ENCODE measurements at places on chromosomes 16 and 17.

GRCh38 chr16:20683812-20684211 is 13.7 kb downstream of the ACSM1 start:
- DNase-seq: no peak

DNA sequence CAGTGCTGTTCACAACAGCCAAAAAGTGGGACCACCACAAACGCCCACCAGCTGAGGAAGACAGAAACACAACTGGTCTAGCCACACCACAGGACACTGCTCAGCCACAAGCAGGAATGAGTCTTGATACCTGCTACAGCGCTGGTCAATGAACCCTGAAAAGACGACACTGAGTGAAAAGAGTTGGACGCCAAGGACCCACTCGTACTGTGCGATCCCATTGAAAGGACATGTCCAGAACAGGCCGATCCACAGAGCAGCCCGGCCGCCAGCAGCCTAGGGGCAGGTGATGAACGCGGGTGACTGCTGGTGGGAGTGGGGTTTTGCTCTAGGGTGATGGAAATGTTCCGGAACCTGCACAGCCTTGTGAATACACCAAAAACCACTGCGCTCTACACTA is 10.6 kb upstream of the SLC38A8 start:
- DNase-seq: no peak

- DNase-seq: no peak
Observed at GRCh38 chr16:79848719-79849118, 248.2 kb upstream of the MAF start.

DNA sequence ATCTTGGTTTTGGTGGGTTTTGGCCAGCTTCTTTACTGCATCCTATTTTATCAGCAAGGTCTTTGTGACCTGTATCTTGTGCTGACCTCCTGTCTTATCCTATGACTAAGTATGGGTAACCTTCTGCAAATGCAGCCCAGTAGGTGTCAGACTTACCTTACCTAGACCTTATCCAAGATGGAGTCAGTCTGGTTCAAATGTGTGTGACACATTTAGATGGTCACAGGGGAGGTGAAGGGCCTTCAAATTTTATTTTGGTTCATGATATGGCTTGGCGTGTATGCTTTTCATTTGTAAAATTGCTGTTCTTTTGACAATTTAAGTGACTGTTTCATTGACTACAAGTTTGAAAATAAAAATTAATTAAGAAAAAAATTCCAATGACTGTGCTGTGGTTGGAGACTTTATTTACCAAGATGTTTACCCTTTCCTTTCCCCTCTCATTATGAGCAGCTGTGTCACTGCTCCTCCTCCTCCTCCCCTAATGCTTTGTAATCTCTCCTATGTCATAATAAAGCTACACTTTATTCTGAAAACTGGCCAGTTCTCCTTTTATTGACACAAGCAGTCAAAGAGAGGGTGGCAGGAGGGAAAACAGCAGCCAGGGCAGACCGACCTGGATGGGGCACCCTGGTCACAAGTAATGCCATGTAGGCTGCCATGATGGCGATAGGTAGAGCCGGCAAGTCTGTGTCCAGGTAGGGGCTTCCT is 49.4 kb downstream of the TNFRSF13B start:
- DNase-seq: no peak

DNA sequence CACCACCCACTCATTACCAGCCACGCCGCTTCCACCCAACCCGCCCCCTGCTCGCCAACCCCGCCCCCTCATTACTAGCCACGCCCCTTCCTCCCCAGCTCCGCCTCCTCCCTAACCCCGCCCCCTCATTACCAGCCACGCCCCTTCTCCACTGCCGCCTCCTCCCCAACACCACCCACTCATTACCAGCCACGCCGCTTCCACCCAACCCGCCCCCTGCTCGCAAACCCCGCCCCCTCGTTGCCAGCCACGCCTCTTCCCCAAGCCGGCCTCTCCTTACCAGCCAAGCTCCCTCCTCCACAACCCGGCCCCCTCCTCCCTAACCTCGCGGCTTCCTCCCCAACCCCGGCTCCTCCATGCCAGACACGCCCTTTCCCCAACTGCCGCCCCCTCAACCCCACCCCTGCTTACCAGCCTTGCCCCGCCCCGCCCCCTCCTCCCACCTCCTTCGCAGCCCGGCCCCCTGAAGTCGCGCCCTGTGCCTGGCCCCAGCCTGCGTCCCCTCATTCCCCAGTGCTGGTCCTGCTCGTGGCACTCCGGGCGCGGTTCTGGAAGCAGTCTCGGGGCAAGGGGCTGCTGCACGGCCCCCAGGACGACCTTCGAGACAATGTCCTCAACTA is 7.3 kb downstream of the SLC22A31 start:
- DNase-seq: peak; percentile 71

- DNase-seq: no peak
Observed at GRCh38 chr16:25366078-25366477, 108.4 kb upstream of the ZKSCAN2 start.

GRCh38 chr16:64375391-64375980 is 746.4 kb downstream of the CDH11 start:
- DNase-seq: peak; percentile 7

- peak; percentile 22 for DNase-seq
Observed at GRCh38 chr17:34249478-34249877, 5.6 kb upstream of the CCL2 start.

GRCh38 chr17:49518346-49519078 is 23.4 kb downstream of the NGFR start:
- no peak for DNase-seq

DNA sequence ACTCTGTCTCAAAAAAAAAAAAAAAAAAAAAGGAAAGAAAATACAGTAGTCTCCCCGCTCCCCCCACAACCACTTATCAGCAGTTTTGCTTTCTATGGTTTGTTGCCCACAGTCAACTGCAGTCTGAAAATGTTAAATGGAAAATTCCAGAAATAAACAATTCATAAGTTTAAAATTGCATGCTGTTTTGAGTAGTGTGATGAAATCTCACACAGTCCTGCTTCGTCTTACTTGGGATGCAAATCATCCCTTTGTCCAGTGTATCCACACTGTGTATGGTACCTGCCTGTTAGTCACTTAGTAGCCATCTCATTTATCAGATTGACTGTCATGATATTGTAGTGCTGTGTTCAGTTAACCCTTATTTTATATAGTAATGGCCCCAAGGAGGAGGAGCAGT is 41.5 kb downstream of the NF1 start:
- no peak for DNase-seq

DNA sequence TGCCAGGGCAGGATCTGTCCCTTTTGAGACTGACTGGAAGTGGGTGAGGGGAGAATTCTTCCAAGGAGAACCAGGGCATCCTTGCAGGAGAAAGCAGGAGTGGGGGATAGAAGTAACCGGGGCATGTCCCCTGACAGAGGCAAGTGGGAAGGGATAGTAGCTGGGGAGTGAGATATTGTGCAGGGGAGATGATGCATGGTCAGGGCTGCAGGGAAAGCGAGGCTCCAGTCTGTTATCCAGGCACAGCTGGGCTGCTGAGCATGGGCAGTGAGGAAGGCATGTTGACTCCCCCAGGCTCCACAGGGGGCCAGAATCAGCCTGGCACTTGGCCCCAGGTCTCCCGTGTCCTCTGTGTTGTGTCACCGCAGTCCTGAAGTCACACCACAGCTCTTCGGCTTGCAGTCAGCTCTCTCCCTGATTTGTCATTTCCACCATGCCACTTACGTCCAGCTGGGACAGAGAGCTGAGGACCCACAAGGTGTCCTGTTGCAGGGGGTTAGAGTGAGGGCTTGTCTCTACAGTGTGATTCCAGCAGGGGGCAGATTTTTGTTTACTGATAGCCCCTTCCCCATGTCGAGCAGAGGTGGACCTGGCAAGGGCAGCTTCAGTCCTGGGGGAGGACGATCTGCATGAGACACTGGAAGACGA is 40.9 kb downstream of the B9D1 start:
- no peak for DNase-seq

DNA sequence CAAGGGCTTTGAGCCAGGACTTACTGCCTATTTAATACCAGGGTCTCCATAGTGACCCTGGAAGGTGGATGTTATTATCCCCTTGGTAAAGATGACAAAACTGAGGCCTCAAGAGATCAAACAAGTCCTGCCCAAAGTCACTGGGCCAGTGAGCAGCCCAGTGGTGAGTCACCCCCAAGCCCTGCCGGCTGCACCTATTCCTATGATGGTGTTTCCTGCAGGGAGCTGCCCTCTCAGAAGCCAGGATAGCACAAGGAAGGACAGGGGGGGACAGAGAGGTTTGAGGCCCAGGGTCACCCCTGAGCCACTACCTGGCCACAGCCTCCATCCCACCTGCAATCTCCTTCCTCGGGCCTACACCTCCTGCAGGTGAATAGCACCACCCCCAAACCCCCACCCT is 90.9 kb downstream of the SDK2 start:
- DNase-seq: peak; percentile 35

- DNase-seq: no peak
Observed at GRCh38 chr17:40103071-40103661, 2.8 kb upstream of the NR1D1 start.

DNA sequence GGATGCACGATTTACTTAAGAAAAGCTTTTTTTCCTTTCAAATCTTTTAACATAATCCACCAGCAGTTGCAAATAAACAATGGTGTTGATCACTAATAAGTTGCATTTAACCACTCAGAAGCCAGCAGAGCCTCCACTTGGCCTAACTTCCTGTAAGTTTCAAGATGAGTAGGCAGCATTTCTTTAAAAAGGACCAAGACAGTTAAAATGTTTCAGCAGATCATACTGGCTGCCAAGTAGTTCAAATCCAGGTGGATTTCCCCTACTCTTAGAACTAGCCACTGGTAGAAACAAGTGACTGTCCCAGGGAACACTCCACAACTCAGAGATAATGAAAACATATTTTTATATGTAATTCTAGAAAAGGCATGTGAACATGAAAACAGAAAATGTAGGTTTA is 17.0 kb upstream of the RFFL start:
- no peak for DNase-seq

- no peak for DNase-seq
Observed at GRCh38 chr17:80870401-80870800, 121.2 kb upstream of the CHMP6 start.

- no peak for DNase-seq
Observed at GRCh38 chr16:67766291-67766690, 40.1 kb downstream of the RANBP10 start.

- no peak for DNase-seq
Observed at GRCh38 chr16:72104905-72105304, 11.3 kb downstream of the DHX38 start.

GRCh38 chr16:21684199-21684598 is 20.4 kb downstream of the OTOA start:
- no peak for DNase-seq

DNA sequence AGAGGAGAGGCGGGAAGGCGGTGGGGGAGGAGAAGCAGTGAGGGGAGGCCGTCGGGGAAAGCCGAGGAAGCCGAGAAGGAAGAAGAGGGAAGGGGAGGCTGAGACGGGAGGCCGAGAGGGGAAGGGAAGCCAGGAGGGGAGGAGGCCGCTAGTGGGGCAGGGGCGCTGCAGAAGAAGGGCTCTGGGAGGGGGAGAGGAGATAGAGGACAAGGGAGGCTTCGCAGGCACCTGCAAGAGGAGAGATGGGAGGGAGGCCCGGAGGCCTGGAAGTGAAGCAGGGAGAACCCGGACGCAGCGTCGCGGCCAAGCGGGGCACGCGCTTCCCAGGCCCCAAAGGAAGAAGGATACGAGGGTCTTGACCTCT is 2.3 kb downstream of the C17orf58 start:
- DNase-seq: no peak

DNA sequence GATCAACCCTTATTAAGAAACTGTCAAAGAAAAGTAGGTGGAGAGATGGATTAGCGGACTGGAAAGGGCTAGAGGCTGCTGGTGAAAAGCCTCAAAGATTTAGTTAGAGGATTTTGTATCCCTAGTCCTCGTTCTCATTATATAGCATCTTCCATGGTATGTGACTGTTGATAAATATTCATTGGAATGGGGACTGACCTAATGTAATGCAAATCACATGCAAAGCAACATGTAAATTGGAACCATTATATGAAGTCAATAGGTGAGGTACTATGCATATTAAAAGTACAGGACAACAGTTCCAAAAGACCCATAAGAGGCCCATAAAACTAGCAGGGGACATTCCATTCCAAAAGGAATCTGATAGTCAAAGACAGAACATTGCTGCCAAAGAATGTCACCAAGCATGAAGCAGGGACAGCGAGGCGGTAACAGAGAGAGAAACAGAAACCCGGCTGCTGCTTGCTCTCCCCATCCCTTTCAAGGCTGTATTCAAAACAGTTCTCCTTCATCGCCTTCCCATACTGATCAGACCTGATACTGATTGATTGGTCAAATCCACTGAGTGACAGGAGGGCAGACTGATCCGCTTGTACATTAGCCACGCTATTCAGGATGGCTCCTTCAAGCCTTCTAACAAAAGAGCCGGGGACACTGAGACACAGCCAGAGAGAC is 44.5 kb downstream of the SOX9 start:
- DNase-seq: no peak

DNA sequence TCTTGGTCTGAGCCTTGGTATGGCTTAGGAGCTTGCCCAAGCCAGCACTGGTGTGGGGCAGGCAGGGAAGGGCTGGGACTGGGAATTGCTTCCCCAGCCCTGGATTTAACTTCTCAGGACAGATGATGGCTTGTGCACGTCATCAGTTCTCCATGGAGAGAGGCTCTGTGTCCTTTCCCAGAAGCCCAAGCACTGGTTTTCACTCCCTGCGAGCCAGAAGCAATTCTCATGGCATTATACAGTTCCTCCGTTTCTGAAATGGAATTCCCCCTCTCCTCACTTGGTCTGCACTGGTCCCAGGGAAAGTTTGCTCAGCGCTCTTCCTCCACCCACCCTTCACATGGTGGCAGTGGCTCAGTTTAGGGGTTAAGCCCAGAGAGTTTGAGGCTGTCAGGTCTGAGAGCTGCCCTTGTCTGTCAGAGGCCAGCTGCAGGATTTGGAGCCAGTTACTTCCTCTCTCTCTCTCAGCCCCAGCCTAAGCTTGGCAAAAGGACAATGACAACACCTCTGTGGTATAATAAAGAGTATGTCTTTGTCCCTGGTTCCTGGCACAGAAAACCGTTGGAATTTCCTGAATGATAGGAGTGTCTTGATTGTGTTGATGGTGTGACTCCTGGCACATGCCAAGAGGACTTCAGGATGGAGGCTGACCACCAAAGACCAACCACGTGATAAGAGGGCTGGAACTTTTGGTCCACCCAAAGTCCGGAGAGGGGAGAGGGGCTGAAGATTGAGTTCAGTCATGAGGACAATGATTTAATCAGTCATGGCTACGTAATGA is 219.6 kb upstream of the TNRC6C start:
- no peak for DNase-seq

DNA sequence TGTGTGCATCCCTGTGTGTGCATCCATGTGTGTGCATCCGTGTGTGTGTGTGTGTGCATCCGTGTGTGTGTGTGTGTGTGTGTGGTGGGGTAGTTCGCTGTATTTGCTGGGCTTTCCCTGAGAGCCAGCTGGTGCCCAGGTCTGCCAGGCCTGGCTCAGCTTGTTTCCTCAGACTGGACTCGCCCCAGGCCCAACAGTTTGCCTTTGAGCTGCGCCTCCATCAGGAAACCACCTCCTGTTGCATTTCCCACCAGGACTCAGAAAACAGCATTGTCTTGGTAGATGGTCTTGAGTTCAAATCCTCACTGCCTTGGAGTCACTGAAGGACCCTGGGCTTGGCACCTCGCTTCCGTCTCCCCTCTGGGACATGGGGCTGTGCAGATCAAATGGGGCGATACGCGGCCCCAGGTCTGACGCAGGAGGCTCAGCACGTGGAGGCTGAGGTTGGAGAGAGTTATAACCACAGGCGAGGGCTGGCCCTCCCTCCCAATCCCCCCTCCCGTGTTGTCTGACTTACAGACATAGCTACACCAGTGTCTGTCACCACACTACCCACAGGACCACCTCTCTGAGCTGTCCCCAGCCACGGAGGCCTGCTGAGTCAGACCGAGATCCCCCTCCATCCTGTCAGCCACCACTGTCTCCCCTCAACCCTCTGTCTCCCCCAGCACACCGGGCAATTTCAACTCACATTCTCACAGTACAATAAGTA is 4.7 kb downstream of the ITGAE start:
- no peak for DNase-seq

- no peak for DNase-seq
Observed at GRCh38 chr17:73261952-73262675, 434 bp upstream of the CPSF4L start.
